Left forelimb (tissue), 1 donor: ENCODE measurements at places on chromosomes 1 and 21.

DNA sequence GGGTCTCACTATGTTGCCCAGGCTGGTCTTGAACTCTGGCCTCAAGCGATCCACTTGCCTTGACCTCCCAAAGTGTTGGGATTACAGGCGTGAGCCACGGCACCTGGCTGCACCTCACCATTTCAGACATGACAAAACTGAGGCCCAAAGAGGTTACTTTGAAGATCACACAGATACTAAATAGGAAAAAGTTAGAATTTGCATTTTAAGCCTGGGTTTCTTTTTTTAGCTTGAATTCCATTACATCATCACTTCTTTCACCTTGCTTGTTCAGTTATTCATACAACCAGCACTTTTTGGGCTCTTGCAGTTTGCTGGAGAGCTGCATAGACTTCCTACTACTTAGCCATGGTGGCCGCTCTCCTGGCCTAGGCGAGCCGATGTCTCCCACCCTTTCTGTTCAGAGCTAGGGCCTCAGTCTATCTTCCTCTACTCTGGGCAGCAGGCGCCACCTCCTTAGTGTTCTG is 16.3 kb upstream of the CD2 start:
- peak; percentile 55 for DNase-seq

GRCh38 chr1:8374812-8375211 is 56.9 kb downstream of the SLC45A1 start:
- no peak for DNase-seq

- no peak for DNase-seq
These were observed 284.4 kb upstream of the C1orf105 start for GRCh38 chr1:172135978-172136610.

- DNase-seq = no peak
These were observed 49.0 kb upstream of the ASB17 start for GRCh38 chr1:75980972-75981897.

GRCh38 chr1:239322369-239322768 is 64.0 kb upstream of the CHRM3 start:
- no peak for DNase-seq

DNA sequence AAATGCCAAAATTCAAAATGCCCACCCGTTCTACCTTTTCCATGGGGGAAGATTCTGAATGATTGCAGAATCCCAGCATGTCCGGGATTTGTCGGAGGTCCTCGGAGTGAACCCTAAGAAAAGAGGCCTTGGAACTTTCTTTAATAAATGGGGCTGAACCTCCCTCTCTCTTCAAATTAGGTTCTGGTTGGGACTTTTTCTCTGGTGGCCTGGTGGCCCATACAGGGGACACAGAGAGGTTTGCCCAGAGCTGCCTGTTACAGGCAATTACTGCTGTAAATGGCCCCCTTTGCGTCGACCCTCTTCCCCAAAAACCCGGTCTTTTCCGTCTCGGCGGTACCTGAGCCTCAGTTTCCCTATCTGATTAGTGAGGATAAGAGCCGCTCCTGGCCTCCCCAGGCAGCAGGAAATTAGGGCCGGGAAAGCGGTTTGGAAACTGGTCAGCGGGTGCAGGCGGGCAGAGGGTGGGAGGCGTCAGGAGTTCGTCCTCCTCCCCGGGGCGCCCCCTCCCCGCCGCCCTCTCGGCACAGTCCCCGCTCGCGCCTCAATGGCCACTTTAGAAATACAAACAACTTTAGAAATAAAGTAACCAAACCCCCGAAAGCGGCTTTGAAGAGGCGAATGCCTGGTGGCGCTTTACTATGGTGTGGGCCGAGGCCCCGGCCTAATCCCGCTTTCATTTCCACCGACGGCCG is 15.6 kb downstream of the PAX7 start:
- DNase-seq = no peak

DNA sequence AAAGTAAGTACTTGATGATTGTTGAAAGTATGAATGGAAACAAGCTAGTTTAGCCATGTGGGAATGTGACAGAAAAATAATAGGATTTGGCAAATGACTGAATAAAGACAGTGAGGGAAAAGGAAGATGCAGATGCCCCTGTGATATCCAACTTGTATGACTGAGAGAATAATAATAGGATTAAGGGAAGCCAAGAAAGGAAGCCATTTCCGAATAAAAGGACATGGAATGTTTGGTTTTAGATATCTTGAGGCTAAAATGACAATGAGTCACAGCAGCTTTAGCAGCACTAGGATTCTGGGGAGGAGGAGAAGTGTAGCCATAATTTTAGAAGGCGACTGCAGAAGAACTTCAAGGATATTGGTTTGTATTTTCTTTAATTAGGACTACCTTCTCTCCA is 109.2 kb downstream of the TTLL7 start:
- no peak for DNase-seq

GRCh38 chr1:239274242-239274830 is 112.0 kb upstream of the CHRM3 start:
- no peak for DNase-seq

- DNase-seq = no peak
These were observed 176.3 kb downstream of the PRDM16 start for GRCh38 chr1:3245344-3245743.

- DNase-seq = no peak
These were observed 11.5 kb downstream of the KCNA2 start for GRCh38 chr1:110594456-110595352.

DNA sequence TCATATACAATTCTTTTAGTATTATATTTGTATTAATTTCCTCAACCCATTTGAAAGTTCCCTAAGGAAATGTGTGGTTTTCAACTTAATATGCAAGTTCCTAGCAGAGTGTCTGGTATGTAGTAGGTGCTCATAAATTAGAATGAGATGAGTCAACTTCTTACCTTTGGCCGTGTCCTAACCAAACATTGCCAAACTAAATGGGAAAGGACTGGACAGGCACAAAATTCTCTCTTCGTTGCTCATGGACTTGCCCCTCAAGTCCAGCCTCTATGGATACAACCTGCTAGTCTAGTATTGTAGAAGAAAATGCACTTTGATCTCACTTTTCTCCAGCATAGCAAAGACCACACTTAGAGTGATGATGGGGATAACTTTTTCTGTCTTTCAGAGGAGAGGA is 11.6 kb upstream of the MRPS14 start:
- no peak for DNase-seq

DNA sequence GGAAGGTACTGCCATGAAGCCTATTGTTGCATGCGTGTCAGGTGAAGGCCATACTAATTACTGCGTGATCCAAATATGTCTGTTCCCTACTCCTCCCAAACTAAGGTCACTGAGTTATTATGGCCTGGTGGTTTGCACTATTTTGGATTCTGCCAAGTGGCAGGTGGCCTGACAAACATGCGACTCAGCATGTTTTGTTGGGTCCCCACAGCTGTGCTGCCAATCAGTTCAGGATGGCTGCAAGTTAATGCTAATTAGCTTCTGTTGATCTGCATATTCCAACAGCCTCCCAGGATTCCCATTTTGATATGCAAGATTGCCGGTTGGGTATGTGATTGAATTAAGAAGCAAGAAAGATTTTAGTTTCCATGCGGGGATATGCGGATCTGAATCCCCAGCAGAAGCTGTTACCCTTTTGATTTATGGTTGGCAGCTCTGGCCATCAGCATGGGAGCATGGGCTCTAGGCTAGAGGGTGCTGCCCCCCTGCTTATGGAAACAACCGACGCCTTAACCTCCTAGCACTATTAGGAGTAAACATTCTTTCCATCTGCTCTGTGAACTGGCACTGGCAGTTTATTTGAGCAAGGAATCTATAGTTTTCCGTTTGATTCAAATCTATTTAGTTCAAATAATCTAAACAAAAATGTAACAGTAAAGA is 429.8 kb upstream of the C1orf87 start:
- peak; percentile 70 for DNase-seq

DNA sequence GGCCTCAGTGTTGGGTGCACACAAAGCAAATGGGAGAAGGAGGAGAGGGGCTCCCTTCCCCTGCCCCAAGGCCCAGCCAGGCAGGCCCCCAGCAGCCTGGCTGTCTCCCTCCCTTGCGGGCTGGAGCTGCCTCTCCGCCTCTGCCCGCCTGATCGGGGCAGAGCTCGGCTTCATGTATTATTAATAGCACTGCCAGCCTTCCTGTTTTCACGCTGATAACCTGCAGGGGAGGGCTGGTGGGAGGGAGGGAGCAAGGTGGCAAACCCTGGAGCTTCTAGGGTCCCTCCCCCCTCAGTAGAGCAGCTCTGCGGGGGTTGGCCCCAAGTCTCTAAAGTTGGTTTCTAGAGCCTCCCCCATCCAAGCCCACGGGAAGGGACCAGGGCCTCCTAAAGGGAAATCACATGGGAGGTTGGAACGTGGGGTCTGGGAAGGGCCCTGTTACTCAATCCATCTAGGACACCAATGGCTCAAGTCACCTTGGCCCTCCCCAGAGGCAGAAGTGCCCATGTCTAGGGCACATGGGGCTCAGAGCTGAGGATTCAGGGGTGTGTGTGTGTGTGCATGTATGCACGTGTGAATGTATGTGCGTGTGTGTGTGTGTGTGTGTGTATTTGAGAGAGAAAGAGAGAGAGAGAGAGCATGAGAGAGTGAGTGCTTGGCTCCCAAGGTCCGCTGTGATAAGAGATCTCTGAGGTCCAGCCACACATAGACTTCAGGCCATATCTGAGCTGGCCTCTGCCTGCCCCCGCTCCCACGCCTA is 21.8 kb upstream of the POU3F1 start:
- no peak for DNase-seq

DNA sequence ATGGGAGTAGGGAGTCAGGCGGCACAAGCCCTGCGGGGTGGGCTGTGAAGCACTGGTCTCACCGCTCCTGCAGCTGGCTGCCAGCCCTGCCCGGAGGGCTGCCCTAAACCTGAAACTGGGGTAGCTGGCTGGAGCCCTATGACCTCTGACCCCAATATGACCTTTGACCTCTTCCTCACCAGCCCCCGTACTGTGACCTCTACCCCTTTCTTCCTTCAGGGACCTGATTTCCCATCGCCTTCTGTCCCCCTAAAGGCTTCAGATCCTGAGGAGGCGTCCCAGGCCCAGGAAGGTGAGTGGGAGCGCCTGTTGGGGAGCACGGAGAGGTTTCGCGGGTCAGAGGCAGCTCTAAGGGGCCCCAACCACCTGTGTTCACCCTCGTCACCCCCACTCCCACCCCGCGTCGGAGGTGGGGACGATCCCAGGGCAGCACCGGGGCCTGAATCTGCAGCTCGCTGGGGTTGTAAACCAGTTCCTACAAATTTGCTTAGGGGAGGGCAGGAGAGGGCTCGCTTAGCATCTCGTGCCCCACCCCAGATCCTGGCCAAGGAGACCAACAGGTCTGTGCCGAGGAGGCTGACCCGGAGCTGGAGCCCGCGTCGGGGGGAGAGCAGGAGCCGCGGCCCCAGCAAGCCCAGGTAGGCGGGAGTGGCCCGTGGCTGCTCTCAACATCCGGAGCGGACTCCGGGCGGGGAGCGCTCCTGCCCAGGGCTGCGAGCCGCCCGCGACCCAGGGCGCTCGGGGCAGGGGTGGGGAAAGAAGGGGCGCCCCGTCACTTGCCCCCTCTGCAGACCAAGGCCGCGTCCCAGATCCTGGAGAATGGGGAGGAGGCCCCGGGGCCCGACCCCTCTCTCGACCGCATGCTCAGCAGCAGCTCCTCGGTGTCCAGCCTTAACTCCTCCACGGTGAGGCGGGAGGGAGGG is 7.3 kb downstream of the SYTL1 start:
- no peak for DNase-seq

DNA sequence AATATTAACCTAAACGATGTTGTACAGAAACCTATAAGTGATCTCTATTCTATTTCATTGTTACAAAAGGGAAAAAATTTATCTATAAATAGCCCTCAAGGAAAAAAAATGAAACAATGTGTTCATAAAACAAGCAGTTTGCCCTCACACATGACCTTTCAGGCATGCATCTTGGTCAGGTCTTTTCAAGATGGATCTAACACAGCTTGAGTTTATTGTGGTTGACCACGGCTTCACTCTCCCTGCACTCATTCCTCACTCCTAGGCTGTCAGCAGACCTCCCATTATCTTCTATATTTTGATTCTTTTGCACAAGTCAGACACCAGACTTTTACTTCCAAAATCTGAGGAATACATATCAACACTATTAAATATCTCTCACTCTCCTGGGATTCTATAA is 544.3 kb downstream of the KCNT2 start:
- no peak for DNase-seq

- DNase-seq = no peak
These were observed 328.9 kb downstream of the NUF2 start for GRCh38 chr1:163650624-163651023.

DNA sequence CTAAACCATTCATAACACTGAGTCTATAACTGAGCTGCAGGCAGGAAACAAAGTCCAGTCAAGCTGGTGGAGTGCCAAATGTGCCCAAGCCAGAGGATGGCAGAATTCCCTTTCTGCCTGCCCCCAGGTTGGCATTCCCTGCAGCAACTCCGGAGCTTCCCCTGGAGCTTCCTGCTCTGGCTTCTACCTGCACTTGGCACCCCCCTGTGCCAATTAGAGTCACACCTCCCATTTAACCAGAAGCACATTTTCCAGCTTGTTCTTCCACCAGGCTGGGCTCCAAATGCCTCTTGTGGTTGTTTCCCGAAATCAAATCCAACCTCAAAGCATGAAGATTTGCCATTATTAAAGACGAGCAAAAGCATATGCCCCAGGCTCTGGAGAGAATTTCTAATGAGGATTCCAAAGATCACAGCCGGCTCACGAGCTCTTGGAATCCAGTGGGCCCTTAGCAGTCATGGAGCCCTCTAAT is 294.5 kb downstream of the RRAGC start:
- DNase-seq = no peak

DNA sequence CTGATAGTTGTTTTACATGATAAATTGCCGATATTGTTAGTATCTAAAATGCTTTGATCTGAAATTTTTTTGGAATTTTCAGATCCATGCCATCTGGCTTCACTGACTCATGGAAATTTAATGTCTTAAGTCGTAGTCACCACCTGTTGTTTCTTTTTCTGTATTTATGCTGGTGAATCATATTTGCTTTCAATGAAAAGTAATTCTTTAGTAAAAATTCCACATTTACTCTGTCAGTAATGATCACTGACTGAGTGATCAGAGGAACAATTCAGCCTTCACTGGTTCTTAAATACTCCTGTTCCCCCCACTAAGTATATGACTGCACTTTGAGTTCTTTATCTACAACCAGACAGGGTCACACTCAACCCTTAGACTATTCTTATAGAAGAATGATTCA is 185.6 kb upstream of the NRIP1 start:
- no peak for DNase-seq

DNA sequence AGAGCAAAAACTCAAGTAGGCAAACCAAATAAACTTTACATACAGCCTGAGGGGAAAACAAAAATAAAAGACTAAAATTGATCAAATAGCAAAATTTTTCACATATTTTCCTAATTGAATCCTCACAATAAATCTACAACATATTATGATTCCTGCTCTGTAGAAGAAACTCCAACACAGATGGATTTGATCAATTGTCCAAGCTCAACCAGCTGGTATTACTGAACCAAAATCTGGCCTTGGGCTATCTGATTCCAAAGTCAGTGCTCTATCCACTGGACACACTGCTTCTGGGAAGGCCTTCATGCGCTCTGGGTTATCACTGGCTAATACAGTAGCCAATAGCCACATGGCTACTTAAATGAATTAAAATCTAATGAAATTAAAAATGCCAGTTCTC is 39.3 kb downstream of the PCNX2 start:
- no peak for DNase-seq
